Activated CD4-positive, CD25-positive, alpha-beta regulatory T cell treated with anti-CD3 and anti-CD28 coated beads, Interleukin-2, amount 50 U/mL, for 16 hours (primary cell): ENCODE measurements at places on chromosomes 11 and 22.

- DNase-seq = no peak
Observed at GRCh38 chr22:29319072-29319471, 3.6 kb upstream of the RASL10A start.

- no peak for DNase-seq
Observed at GRCh38 chr22:46934746-46935491, 172.5 kb downstream of the TBC1D22A start.

- no peak for DNase-seq
Observed at GRCh38 chr22:50470491-50470890, 4.3 kb downstream of the SBF1 start.

DNA sequence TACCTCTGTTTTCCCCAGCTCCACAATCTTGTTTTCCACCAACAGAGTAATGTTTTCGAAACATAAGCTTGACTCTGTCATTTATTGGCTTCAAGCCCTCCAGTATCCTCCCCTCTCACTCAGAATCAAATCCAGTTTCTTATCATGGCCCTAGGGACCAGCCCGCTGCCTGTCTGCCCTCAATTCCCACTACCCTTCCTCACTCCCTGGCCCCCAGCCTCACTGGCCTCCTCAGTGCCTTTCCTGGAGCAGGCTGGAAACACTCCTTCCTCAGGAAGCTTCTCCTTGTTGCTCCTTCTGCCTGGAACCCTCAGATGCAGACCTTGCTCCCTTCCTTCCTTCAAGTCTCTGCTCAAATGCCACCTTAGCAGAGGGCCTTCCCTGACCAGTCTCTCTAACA, 3.9 kb downstream of the POLD4 start:
- DNase-seq = no peak

GRCh38 chr11:62593434-62594044, 2.2 kb upstream of the TUT1 start:
- peak; percentile 55 for DNase-seq

GRCh38 chr11:76724171-76724768, 53.7 kb upstream of the LRRC32 start:
- no peak for DNase-seq

DNA sequence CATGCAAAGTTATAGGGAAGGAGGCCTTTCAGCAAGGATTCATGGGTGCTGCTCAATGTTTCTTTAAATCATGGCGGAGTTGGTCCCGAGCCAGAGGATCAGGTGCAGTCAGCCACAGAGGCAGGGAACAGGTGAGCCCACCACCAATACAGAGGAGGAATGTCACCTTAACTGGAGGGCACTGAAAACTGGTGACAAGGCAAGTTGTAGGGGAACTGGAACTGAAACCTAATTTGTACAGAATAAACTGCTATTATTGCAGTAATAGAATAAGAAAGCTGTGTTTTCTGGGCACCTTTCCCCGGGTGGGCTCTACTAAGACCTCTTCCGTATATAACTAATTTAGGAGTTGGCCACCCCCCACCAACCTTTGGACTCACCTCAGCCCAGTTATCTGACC, 296.0 kb upstream of the NARS2 start:
- DNase-seq = no peak

- no peak for DNase-seq
Observed at GRCh38 chr11:85540635-85541205, 86.4 kb downstream of the DLG2 start.

DNA sequence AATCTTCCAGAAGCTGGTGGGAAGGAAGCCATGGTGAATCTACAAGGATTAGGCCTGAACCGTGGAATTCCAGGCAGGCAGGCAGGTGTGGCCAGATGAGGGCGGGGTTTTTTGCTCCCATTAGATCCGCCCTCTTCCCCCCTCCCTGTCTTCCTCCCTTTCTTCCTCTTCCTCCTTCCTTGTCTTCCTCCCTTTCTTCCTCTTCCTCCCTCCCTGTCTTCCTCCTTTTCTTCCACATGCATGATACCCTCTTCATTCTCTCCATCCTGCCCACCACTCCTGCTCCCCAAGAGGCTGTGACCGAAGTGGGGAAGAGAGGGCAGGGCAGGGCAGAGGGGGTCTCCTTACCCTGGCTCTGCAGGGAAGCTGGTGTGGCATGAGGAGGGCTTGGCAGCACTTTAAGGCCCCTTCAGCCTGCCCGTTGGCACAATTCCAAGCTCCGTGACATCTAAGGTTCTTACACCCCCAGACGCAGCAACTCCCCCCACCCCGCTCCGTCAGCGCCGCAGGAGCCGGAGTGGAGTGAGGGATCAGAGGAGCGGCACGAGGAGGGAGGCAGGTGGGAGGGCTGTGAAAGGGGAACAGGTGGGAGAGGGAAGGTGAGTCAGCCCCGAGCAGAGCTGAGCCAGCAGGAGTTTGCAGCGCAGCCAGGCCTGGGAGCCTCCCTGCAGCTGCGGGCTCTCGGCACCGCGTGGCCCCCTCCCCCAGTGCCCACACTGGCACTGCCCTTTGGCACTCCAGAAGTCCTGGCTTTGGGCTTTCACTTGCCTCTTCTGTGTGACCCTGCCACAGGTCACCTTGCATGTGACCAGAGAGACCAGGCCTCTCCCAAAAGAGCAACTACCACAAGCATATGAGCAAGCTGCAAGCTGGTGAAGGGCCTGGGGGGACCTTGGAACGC, 32.1 kb downstream of the KCNJ4 start:
- DNase-seq = no peak

DNA sequence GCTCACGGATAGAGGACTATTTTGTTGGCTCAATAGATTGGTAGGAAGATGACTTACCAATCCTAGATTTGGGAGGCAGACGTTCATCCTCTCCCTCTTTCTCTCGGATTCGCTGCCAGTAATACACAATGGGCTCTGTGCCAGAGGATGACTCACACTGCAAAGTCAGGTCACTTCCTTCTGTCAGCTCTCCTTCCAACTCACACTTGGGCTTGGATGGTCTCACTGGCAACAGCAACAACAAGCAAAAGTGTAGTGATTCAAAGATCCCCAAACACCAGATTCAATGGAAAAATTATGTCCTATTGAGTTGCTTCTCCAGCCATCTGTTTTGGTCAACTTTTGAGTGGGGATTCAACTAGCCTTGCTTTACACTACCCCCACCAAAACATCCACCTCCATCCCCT, 21.7 kb upstream of the HSPA8 start:
- no peak for DNase-seq

GRCh38 chr22:32701034-32701433, 100.5 kb upstream of the TIMP3 start:
- DNase-seq = no peak

GRCh38 chr11:1078191-1078601, 3.5 kb downstream of the MUC2 start:
- no peak for DNase-seq

DNA sequence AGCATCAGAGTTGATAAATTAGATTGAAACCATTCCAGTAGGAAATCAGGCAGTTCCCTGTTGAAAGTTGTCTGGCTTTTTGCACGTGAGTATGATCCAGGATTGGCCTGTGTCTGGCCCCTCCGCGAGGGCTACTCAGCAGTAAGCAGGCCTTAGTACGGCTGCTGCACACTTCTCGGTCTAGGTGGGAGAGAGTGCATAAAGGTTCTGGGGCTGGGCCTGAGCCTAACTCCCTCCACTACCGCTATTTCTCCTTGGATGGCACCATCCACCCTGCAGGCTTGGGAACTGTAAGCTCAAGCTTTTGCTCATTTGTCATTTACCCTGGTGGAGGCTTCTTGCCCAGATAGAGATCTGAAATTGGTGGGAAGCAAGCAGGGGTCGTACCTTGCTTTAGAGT, 22.0 kb downstream of the TUB start:
- DNase-seq = no peak

GRCh38 chr11:73623686-73624085, 22.7 kb upstream of the PLEKHB1 start:
- no peak for DNase-seq

DNA sequence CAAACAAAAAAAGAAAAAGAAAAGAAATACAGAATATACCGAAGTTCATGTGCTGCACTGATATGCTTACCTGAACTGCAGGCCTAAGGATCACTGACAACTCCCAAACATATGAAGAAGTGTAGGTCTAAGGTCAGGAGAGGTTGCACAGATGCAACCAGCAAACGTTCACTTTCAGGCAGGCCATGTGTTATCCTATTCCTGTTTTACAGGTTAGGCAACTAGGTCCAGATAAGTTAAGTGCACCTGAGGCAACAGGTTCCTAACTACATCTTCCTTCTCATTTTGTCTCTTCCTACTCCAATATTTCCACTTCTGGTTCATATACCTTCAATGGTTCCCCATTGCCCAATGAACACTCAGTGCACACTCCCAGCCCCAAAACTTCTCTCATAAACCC, 15.1 kb downstream of the PI4KA start:
- no peak for DNase-seq

DNA sequence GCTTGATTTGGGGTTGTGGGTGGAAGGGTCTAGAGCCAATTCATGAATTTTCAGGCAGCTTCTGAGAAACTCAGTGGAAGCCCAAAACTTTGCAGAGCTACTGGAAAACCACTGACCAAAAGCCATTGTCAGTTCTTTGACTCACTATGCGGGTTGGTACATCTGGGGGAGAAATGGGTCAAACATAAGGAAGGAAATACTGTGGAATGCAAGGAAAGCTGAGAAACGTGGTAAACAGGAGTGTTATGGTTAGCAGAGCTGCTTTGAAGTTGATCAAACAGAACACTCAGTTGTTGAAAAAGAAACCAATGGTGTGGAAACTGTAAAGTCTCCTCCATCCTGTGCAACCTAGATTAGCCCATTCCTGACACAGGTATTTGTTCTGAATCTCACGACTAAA, 6.3 kb upstream of the ABTB2 start:
- DNase-seq = no peak

DNA sequence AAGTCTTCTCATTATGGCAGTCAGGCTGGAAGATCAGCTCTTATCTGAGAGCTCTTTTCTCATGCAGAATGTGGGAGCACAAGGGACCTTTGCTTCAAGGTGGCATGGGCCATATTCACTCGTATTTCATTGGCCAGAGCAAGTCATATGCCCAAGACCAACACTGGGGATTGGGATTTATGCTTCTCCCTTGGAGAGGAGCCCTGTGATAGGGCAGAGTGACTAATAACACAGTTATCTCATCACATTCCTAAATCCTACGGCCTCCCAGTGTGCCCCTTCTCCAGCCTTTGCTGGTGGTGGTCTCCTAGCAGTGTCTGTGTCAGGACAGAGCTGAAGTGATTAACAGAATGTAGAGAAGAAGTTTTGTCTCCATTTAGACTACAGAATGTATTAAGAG, 48.6 kb downstream of the SYT9 start:
- no peak for DNase-seq

DNA sequence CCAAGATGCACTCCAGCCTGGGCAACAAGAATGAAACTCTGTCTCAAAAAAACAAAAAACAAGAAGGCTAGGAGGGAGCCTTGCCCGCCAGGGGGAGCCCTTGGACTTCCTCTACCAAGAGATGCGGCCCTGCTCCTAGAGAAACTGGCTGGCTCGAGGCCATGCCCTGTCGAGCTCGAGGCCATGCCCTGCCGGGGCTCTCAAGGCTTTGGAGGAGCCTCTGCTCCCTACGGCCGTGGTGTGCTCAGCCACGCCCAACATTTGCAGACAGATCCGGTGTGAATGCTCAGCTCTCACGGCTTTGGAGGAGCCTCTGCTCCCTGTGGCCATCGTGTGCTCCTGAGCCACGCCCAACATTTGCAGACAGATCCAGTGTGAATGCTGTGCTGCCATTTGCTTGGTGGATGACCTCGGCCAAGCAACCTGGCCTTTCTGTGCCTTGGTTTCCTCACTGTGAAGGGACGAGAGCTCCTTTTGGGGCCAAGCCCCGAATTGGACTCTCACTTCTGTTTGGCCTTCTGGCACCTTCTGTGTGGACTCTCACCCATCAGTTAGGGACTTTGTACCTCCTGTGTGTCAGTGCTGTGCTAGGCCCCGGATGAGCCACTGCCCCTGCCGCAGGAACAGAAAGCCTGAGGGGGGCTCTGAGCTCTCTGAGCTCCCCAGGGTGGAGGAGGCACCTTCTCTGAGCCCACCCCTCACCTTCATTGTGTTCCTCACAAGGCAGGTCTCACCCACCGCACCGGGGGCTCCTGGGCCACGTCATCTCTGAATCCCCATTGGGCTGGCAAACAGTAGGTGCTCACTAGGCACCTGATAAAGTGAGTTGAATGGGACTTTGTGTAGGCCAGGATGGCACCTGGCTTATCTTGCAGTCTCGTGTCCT, 14.1 kb downstream of the C11orf24 start:
- DNase-seq = peak; percentile 80

DNA sequence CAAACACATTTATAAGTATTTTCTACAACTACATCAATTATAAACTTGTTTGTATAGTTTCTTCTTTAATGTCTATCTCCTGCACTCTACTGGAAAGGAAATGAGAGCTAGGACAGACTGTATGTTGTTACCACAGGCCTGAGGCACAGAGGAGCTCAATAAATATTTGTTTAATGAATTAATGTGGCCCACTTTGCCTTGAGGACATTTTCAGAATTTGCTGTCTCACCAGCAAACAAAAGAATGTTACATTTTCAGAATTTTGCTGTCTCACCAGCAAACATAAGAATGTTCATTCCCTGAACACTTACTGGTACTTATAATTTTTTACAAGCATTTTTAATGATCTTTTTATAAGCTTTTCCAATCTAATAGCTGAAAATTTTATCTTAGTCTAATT, 41.9 kb upstream of the WNT7B start:
- no peak for DNase-seq

GRCh38 chr11:7559398-7560283, 45.8 kb downstream of the PPFIBP2 start:
- no peak for DNase-seq

GRCh38 chr11:128501632-128502549, 85.5 kb downstream of the ETS1 start:
- DNase-seq = no peak

- no peak for DNase-seq
Observed at GRCh38 chr11:113397212-113397611, 9.6 kb downstream of the ANKK1 start.

- DNase-seq = no peak
Observed at GRCh38 chr11:69539416-69540117, 58.1 kb downstream of the LINC01488 start.

GRCh38 chr22:27990451-27990840, 71.4 kb upstream of the PITPNB start:
- DNase-seq = no peak

GRCh38 chr11:61751384-61751783, 1.1 kb upstream of the MYRF start:
- DNase-seq = no peak

DNA sequence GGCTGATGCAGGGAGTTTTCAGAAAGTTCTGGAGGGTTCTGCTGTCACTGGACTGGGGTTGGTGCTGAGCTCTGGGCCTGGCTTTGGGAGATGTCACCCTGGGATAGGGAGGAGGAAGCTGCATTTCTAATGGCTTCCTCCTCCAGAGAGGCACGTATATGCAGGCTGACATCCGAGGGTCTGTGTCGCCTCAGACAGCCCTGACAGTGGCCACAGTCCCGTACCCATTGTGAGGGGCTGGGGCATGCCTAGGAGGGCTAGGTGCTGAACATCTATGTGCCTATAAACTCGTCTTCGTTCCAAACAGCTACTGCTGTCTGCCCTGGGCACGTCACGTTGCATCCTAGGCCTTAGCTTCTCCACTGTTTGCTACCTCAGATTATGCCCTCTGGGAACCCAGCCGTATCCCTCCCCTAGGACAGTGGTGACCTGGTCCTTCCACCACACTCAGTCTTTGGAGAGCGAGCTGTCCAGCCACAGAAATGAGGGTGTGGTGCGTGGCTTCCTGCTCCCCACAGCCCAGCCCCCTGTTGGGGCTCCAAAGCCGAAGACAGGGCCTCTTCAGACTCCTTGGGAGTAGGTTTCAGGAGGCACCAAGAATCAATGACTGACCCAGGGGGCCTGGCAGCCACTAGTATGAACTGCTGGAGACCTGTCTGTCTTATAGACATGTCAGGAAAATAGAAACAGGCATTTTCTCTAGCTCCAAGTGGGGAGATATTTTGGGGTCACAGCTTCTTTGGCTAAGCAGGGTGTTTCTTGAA, 26.4 kb downstream of the ADAMTS15 start:
- no peak for DNase-seq
